Hepatic stellate cell (primary cell): ENCODE measurements at places on chromosomes 2 and 18.

- no peak for DNase-seq
Observed at GRCh38 chr2:39522518-39522877, 85.4 kb upstream of the MAP4K3 start.

GRCh38 chr2:127094509-127095366 lies 12.2 kb downstream of the BIN1 start:
- DNase-seq = peak; percentile 83

DNA sequence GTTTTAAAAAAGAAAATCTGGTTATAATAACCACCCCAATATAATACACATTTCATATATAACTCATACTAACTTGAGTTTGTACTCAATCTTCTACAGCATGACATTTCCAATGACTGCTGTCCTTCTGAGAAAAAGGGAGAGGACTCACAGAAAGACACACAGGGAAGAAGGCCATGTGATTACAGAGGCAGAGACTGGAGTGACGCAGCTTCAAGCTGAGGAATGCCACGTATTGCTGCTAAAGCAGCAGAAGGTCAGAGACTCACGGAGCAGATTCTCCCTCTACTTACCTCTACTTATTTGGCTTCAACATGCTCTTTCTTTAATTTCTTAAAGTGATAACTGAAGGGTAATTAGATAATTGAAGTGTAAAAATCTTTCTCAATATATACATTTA lies 753.5 kb upstream of the PKDCC start:
- no peak for DNase-seq

DNA sequence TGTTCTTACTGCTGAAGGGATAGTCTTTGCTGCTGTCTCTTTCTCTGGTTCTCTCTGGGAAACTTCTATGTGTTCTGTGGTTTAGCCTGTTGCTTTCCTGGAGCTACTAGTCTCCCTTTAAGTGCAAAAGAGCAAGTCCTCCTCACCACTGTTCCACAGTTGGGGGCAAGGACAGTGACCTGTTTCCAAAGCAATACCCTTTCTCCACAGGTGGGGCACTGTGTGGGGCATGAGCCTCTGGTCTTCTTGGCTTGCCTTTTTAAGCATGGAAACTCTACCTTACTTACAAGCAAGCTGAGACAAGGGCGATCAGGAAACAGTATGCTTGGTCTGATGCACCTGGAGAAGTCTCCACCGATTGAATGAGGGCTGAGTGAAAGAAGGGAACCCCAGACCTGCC lies 156.7 kb downstream of the CPS1 start:
- DNase-seq = no peak

DNA sequence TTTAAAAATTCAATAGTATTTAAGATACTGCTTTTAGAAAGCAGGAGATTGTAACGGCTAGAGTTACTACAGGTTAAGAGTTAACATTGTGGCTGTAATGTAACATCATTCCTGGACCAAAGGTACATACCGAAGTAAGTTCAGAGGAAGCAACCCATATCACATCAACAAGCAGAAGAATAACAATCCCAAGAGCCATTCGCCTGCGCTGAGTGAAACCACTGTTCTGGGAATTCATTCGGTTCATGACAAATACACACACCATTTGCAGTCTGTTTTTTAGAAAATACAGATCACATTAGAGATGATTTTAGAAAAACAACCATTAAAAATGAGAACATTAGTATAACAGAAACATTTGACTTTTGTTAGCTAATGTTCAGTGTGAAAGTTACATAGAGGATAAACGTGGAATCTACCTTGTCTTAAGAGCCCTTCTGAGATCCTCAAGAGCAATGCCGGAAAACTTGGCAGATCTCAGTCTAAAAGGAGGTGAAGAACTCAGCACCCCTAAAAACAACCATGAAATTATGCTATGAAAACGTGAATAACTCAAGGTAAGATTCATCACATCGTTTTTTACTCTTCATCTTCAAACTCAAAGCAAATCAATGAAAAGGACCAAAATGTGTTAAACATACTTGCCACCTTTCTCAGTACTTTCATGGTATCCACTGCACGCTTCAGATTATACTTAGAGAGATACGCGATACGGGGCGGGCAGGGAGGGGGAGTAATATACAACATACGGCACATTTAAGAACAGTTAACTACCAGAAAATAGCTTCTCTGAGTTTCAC lies 1.2 kb downstream of the SLC35F5 start:
- peak; percentile 17 for DNase-seq

DNA sequence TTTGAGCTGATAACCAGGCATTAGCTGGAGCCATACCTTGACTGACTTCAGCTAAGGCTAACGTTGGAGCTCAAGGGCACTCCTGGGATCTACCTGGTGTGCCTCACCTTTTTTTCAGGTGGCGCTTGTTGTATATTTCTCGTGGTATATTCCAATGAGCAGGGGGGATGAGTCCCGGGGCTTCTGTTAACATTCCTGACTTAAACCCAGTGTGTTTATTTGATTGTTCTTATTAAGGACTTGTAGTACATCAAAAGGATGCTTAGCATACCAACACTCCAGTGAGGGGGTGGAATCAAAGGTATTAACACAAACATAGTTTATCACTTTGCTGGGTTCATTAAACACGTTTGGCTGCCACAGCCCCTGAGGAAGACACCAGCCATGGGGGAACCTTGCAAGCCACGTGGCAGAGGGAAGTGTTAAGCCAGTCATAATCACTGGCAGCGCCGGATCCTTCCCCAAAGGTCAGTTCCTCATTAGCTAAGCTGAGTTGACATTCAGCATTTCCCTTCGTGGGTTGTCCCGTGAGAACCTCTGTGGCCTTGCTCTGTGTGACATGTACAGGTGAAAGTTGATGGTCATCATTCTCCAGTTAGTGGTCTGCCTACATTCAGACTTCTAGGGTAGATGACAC lies 119.5 kb upstream of the MCFD2 start:
- no peak for DNase-seq

GRCh38 chr18:55489034-55489986 lies 98.7 kb downstream of the TCF4 start:
- no peak for DNase-seq

DNA sequence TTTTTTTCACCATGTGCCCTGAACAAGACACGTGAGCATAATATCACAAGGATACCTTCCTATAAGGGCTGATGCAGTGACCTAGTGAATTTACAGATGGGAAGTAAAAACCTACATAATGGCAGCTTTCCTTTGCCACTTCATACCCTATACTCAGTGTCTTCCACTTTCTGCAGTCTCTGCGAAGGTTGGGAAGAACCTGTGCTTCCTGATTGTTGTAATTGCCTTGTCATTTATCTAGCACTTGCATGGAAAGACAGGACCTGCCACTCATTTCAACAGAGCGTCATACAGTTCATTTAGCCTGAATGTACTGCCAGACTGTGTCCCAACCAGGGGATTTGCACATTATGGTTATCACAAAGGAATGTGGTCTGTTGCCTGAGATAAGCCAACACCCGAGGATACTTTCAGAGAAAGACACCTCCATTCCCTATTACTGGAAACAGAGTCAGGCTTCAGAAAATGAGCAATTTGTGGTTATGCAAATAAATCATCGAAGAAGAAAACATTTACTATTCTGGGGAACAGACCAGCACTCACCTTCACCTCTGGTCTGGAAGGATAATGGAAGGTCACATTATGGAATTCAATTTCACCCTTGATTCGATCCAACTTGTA lies 55.0 kb downstream of the ABCB11 start:
- DNase-seq = no peak

DNA sequence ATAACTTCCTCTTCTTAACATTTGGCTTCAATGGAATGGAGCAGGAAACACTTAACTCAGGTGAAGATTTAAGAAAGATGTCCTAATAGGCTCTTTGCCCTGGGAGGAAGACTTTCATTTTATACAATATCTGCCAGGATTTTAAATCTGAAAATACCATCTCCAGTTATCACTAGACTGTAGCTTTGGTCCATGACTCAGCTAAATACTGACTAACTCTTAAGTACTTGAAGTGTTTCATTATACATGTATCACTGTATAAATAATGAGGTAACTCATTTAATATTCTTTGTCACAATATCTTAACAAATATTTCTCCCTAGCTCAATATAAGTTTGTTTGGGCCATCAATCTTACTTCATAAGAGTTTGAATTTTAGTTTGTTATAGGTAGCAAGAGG lies 34.7 kb downstream of the RBKS start:
- DNase-seq = peak; percentile 9

- DNase-seq = no peak
Observed at GRCh38 chr2:158045362-158045761, 56.3 kb upstream of the UPP2 start.

GRCh38 chr2:79860228-79861058 lies 347.6 kb downstream of the CTNNA2 start:
- peak; percentile 41 for DNase-seq

DNA sequence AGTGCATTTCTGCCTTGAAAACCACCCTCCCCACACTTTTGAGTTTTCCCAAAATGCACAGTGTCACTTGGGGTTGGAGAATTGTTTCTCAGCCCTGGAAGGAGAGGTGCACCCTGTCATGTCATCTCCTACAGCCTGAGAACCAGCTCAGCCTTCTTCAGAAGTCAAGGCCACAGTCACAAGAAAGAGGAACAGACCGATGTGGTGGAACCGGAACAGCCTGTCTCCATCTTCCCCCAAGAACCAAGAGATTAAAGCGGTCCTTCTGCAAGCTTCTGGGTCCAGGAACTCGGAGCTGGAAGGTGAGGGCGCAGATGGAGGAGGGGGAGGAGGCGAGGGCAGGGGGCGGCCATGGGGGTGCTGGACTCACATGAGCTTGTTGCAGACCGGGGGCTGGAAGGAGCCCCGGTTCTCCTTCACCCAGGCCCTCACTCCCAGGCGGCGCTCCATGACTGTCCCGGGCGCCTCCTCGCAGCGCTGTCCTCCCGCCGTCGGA lies 248 bp downstream of the HAAO start:
- peak; percentile 51 for DNase-seq

GRCh38 chr18:934518-935133 lies 30.0 kb downstream of the ADCYAP1 start:
- no peak for DNase-seq

GRCh38 chr2:239181903-239182581 lies 218.8 kb downstream of the HDAC4 start:
- no peak for DNase-seq

GRCh38 chr2:19532547-19533196 lies 174.2 kb upstream of the OSR1 start:
- DNase-seq = no peak

- no peak for DNase-seq
Observed at GRCh38 chr2:1800716-1801388, 56.5 kb upstream of the PXDN start.

- DNase-seq = no peak
Observed at GRCh38 chr2:136207030-136207623, 89.2 kb upstream of the CXCR4 start.

DNA sequence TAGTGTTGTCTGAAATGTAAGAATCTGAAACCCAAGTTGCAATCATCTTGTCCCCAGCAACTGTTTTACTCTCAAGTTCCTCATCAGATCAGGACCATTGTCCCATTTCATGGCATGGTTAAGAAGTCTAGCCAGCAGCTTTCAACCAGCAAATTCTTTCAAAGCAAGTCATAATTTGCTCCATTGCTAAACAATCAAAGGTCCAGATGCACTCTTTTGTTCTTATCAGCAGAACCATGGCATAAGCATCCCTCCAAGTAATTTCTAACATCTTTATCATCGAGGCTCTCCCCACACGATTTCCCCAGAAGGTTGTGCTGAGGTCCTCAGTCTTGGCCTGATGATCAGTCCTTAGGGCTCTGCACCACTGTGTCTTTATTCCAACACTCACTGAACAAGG lies 67.5 kb upstream of the APCDD1 start:
- DNase-seq = no peak

DNA sequence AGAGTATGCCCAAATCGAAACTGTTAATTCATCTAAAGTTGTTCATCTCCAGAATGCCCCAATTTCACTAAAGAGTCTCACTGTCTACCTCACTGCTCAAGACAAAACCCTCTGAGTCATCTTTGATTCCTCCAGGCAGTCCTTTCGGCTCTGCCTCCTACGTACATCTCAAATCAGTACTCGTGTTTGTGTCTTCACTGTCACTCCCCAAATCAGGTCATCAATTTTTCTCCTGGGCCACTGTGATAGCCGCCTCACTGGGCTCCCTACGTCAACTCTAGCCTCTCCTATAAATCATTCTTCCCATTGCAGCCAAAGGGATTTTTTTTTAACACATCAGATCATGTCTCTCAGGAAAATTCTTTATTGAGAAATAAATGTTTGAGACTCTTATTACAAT lies 42.1 kb upstream of the TTC39C start:
- DNase-seq = no peak

GRCh38 chr2:139744273-139744672 lies 964.1 kb upstream of the NXPH2 start:
- DNase-seq = no peak

- DNase-seq = peak; percentile 83
Observed at GRCh38 chr2:100291152-100291970, 30.9 kb downstream of the LONRF2 start.

GRCh38 chr2:182220335-182220734 lies 206.5 kb downstream of the PDE1A start:
- DNase-seq = no peak

DNA sequence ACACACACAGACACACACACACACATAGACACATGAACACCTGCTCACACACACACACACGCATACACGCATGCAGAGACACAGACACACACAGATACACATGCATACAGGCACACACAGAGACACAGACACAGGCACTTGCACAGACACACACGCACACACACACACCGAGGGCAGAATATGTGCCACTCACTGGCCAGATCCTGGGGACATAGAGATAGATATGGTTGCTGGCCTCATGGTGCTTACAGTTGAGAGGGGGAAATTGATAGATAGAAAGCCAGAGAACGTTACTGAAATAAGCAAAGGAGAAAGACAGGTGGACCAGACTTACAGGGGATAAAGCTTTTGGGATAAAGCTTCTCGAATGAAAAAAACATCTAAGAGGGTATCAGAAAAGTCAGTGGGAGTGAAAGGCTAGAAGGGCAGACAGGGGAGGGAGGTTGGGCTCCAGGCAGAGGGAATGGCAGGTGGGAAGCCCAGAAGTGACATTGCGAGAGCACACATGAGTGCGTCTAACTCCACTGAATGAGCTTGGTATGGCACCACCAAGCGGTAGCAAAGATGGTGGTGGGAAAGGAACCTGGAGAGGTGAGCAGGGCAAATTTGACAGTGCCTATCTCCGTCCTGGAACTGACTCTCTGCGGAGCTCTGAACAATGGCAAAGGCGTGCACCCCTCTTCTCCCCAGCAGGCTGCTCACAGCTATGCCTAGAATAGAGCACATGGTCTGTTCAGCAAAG lies 390.1 kb upstream of the TRIB2 start:
- no peak for DNase-seq

GRCh38 chr2:168573128-168573903 lies 117.2 kb downstream of the CERS6 start:
- DNase-seq = no peak

- DNase-seq = no peak
Observed at GRCh38 chr2:62477573-62477972, 28.4 kb downstream of the TMEM17 start.

- DNase-seq = peak; percentile 85
Observed at GRCh38 chr18:28176948-28177827, at the start of gene CDH2. CDH2 (minus strand) TSS chr18:28177130; CDS start chr18:28177022, 108 bp downstream.

- no peak for DNase-seq
Observed at GRCh38 chr18:45658756-45659155, 43.5 kb downstream of the SLC14A2 start.

GRCh38 chr2:217263756-217264155 lies 403.9 kb upstream of the TNP1 start:
- DNase-seq = no peak
